Left ventricle myocardium inferior (tissue), 1 donor: ENCODE measurements at places on chromosomes 12 and 14. TPM values are rescaled to one million over a fixed set of nuclear protein-coding genes. Genes with fewer than 3 reads are reported as not detected.

The CISTR gene
- 2.1 TPM for total RNA-seq

The CIDEB gene
- 3.1 TPM for total RNA-seq

- H3K4me1 ChIP-seq, result peaks cover 5% of the 10 kb centered on the region
- H3K27me3 ChIP-seq, result peaks cover 81% of the 10 kb centered on the region
- no peak overlapping the region for H3K27ac ChIP-seq
- DNase-seq, result no peak
- H3K4me3 ChIP-seq, result no peak overlapping the region
- no peaks in the 10 kb centered on the region for H3K36me3 ChIP-seq
Observed at GRCh38 chr12:52442600-52443061, 8.5 kb upstream of the KRT75 start.

The FGF6 gene
- not detected for total RNA-seq

DNA sequence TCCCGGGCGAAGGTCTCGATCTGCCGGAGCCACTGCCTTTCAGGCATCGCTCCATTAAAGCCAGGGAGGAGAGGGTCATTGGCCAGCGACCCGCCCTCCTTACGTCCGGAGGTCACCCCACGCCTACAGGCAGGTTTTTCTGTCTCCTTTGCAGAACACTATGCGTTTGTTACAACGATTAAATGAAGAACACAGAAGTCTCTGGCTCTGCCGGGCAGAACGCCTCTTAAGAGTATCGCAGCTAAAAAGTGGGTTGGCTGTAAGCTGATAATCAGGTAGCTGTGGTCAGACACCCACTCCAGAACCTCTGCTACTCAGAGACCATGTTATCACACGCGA lies 15.0 kb downstream of the OTX2 start:
- H3K27me3 ChIP-seq, result peaks cover 99% of the 10 kb centered on the region
- no peaks in the 10 kb centered on the region for H3K36me3 ChIP-seq
- H3K4me1 ChIP-seq, result peaks cover 29% of the 10 kb centered on the region
- H3K27ac ChIP-seq, result no peak overlapping the region
- no peak overlapping the region for H3K4me3 ChIP-seq
- DNase-seq, result no peak

- H3K36me3 ChIP-seq, result peaks cover 88% of the 10 kb centered on the region
- no peak overlapping the region for H3K4me3 ChIP-seq
- H3K27me3 ChIP-seq, result no peaks in the 10 kb centered on the region
- no peaks in the 10 kb centered on the region for H3K4me1 ChIP-seq
Observed at GRCh38 chr12:57797933-57798332, 15.3 kb downstream of the TSFM start.

The BAZ2A gene
- 39.1 TPM for total RNA-seq

The SMOC1 gene
- total RNA-seq, result 4.4 TPM

DNA sequence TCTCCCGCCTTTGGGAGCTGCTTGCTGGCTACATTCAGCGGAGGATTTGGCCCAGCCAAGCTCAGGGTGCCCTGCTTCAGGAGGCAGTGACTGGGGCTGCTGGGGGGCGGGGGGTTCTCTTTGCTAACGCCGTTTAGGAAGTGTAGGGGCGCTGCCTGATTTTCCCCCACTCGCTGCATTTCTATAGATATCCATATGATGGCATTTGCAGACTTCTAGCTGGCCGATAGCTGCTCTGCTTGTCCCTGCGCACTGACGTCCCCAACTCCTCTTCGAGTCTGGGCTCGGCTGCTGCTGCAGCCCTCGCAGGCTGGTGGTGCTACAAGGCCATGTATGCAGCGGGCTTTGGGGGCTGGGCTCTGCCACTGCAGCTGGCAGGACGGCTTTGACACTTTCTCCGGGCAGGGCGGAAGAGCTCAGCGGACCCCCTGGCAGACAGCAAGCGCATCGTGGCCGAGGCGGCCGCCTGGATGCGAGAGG lies 3.1 kb downstream of the LRFN5 start:
- H3K27ac ChIP-seq, result peak overlapping the region; percentile 25
- peaks cover 43% of the 10 kb centered on the region for H3K4me1 ChIP-seq
- H3K4me3 ChIP-seq, result peak overlapping the region; percentile 70
- H3K27me3 ChIP-seq, result peaks cover 79% of the 10 kb centered on the region
- DNase-seq, result peak; percentile 38

The C12orf54 gene
- not detected for total RNA-seq

The VRTN gene
- total RNA-seq, result not detected

GRCh38 chr14:92456215-92457015 lies 57.2 kb upstream of the RIN3 start:
- DNase-seq, result peak; percentile 52
- H3K4me3 ChIP-seq, result peak overlapping the region; percentile 26
- H3K4me1 ChIP-seq, result peaks cover 32% of the 10 kb centered on the region
- H3K27ac ChIP-seq, result no peak overlapping the region
